ENCODE measurements at places on chromosomes 12 and 14.

DNA sequence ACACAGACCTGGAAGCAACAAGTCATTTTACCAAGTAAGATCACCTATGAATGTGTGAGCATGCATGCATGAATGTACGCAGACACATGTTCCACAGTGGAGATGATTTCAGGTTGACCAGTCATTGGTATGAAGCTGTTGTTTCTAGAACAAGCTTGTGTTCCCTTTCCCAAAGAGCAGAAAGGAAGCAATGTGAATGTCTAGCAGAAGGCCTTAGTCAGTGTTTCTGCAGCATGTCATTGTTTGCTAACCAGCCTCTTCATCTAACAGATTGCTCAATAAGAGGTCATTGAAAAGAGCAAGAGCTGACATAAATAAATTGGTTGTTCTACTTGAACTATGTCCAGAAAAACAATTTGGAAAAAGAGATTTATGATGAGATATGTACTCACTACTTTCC, 191.4 kb downstream of the PLCZ1 start:
- no peak for DNase-seq

GRCh38 chr12:26651566-26652188, 181.3 kb downstream of the ITPR2 start:
- peak; percentile 41 for DNase-seq

DNA sequence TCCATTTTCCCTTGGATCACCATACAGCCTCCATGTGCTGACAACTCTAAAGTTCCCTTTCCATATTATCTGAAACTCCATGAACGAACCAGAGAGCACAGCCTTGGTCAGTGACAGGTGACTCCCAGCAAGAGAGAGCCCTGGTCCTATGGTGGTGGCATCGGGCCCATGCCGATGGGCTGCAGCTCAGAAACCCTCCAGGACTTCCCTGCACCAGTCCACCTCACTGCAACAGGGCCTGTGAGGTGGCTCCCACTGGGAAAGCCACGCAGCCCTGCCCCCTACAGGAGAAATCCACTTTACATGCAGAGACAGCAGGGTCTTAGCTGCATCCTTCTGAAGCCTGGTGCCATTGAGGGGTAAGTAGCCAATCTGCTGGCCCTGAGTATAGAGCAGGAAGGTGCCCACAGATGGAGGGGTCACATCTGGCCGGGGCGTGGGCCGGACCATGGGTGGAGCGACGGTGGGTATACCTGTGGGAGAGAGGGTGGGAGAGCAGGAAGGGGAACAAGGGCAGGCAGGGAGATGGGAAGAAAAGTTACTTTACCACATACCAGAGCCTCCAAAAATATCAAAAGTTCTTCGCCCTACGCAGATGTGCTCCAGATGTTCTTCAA, 24.7 kb downstream of the RTRAF start:
- peak; percentile 56 for DNase-seq

GRCh38 chr12:68200854-68201253, 24.8 kb downstream of the IL26 start:
- no peak for DNase-seq

- no peak for DNase-seq
Measured at GRCh38 chr14:54470701-54471100, 18.1 kb downstream of the GMFB start.

DNA sequence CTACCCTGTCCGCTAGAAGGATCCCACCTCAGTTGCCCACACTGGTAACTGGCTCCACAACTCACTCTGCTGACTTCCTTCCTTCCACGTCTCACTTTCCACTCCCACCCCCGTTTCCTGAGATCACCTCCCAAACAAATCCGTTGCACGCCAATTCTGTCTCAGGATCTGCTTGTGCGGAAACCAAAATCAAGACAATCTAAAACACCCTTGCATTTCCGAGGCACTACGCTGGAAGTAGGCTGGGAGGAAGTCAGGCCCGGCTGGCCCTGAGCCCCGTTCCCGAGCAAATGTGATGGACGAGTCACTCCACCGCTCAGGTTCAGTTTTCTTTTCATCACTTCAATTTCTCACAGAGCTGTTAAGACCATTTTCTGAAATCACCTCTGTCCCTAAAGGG, 23.1 kb downstream of the ABCB9 start:
- no peak for DNase-seq

DNA sequence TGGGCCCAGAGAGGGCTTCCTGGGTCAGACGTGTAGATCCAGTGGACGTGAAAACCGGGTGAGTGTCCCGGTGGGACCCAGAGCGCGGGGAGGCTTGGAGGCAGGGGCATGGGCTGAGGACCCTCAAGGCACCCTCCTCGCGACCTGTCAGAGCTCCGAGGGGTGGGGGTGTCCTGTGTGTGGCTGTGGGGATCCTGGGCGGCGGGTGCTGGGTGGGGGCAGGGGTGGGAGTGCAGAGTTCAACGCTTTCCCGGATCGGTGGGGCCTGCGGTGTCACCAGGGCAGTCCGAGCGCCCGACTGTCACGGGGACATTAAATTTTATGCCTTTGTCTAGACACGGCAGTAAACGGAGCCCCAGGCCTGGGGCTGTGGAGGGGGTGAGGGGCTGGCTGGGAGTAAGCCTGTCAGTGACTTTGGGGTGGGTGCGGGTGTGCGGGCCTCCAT, 1.0 kb downstream of the TMEM121 start:
- no peak for DNase-seq

- no peak for DNase-seq
Measured at GRCh38 chr12:6238875-6239274, 38.7 kb downstream of the CD9 start.

DNA sequence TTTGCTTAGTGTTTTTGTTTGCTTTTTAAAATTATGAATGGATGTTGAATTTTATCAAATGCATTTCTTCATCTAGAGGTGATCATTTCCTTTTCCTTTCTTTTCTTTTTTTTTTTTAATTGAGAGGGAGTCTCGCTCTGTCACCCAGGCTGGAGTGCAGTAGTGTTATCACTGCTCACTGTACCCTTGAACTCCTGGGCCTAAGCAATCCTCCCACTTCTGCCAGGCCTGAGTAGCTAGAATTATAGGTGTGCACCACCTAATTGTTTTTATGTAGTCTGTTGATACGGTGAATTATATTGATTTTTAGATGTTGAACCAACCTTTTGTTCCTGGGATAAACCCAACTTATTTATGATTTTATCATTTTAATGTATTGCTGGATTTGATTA, 1.5 kb upstream of the CDKL1 start:
- no peak for DNase-seq

DNA sequence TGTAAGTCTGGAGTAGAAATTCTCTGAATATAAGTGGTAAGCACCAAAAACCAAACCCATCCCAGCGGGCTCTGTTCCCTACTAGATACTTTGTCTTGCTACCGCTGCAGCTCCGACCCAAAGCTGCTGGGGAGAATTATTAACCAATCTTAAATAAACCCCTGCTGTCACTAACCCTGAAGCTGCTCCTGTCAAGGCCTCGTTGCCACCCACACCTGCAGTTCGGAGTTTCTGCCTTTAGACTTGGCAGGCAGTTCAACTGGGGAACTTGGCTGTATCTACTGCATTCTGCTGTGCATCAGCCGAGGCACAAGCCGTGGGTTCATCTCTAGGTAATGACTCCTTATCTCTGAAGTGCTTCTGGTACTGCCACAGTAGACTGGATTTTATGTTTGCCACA, 55.5 kb downstream of the PPM1A start:
- no peak for DNase-seq

DNA sequence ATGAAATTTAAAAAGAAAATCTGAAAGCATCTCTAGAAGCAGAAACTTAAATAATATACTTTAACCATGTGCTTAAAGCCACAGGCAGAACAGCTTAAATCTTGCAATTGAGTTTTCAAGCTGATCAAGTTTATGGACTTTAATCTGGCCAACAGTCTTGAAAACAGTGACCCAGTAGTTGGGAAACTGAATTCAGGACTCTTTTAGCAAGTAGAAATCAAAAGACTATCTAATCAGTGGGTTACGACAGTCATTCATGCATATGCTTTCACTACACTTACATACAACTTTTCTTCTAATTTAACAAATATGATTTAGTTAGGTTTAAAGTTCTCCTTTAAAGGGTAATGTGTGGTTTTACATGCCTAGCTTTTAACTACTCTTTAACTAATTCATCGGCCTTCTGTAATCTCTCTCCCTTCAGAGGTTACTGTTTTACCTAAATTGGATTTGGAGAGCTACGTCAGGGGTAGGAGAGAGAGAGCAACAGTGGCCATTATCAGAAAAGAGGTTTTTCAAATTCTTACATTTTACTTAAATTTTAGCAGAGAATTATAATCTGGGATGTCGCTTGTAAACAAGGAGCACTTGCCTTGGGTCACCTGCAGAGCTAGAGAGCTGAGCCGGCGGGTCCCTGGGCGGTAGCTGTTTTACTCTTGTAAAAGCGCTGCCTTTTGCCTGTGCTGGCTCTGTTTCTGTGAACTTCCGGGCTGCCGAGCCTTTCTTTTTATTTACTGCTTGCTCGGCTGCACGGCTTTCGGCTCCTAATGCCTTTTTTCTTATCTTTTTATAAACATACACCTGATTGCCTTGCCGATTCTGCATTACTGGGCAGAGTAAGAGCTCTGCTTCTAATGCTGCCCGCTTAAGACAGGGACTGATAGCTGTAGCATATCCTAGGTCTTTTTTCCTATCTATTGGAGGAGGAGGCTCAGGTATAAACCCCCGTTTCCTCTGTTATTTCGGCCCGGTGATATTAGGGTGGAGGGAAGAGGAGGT, 17.4 kb upstream of the LYZ start:
- peak; percentile 8 for DNase-seq

DNA sequence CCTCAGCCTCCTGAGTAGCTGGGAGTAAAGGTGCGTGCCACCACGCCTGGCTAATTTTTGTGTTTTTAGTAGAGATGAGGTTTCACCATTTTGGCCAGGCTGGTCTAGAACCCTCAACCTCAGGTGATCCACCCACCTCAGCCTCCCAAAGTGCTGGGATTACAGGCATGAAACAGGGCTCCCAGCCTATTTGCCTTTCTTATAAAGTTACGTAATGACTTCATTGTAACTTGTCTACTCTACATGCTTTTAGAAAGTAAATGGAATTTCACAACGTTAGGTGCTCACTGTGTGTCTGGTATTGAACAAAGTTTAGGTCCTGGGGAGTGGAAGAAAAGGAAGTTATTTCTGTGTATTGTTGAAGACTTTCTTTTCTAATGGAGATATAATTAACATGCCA, 12.5 kb downstream of the CFAP251 start:
- DNase-seq: no peak

DNA sequence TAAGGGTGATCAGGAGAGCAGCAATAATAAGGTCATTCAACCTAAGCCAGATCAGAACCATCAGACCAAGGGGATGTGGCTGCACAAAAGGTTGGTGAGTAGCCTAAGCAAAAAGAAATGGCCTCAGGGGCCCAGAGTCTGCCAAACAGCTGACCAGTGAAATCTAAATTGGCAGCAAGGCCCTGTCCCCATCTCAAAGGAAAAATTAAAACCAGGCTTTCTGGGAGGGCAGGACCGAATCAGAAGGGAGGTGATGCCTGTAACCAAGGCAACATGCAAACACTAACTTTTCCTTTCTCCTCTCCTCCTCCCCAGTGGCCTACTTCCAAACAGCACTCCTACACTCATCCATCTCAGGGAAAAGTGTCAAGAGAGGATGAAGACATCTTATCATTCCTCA, 256.4 kb downstream of the NUAK1 start:
- no peak for DNase-seq

GRCh38 chr14:22824711-22825359, 4.9 kb upstream of the MRPL52 start:
- no peak for DNase-seq
